ENCODE measurements at places on chromosomes 13 and 19.

DNA sequence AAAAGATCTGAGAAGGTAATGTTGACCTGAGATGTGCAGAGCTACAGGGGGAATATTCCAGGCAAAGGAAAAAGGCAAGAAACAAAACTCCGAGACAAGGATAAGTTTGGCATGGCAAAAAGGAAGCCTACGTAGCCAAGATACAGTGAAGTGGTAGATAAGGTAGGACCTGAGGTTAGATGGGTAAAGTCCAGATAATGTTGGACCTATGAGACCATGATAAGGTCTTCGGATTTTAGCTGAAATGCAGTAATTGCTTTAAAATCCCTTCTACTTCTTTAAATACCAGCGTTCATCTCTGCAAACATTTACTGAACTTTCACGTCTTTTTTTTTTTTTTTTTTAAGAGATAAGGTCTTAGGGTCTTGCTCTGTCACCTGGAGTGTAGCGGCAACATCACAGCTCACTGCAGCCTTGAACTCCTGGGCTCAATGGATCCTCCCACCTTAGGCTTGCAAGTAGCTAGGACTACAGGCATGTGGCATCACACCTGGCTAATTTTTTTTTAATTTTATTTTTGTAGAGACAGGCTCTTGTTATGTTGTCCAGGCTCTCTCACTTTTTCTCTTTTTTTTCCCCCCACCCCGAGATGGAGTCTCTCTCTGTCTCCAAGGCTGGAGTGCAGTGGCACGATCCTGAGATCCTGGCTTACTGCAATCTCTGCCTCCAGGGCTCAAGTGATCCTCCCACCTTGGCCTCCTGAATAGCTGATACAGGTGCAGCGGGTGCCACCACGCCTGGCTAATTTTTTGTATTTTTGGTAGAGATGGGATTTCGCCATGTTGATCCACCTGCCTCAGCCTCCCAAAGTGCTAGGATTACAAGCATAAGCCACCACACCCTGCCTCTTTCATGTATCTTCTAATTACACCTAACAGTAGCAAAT is 4.2 kb upstream of the WBP4 start:
- DNase-seq: no peak

DNA sequence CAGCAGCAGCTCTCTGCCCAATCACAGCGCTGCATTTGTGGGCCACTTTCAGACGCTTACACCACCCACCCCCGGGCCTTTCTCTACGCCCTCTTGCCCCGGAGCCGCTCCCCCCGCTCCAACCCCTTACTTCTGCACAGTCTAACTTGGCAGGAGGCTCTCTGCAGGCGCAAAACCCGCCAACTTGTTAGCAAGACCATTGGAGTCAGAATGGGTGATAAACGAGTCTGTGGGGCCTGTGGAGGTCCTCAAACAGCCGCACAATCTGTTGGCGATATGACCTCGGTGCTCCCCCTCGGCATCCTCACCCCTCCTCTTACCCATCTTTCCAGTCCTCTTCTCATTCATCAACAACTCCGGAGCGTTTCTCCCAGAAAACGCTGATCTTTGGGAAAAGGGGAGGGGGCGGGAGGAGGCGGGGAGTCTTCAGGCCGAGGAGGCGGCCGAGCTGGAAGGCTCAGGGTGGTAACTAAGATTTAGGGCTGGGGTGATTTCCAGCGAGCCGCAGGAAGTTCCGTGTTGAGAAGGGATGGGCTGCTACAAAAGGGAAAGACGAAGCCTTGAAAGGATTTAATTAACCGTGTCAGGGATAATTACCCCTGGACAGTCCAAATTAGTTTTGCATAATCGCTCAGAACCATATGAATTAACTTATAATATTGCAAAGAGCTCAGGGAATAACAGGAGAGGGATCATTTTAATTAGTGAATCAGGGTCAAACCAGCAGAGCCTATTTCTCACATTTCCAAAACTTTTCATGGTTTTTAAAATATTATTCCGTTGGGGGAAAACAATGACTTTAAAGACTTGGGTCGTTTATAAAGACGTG is 4.1 kb downstream of the SOX21 start:
- no peak for DNase-seq

- DNase-seq: no peak
These were observed 6.6 kb downstream of the SSBP4 start for GRCh38 chr19:18425515-18426415.

DNA sequence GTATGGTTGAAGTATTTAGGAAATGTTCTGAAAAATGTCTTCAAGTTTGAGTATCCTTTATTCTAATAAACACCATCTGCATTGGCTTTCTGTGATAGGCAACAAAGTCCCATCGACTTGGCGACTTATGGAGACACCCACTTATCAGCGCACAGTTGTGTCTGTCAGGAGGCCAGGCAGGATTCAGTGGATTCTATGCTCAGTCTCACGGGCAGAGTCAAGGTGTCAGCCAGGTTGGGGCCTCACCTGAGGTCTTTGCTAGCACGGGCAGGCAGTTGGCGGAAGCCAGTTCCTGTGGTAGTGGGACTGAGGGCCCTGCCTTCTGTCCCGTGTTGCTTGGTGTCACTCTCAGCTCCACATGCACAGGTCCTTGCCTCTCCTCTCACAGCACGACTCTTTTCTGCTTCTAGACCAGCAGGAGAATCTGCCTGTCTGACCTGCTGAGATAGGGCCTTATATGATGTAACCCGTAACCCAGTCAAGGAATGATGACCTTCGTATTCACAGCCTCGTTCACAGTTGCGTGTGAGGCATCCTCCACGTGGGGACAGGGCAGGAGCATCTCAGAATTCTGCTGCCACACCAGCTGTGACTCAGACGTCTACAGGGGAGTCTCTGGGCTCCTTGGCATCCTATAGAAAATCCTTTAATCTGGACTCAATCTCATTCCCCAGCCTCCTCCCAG is 10.0 kb downstream of the CUL4A start:
- DNase-seq: no peak

GRCh38 chr13:77079902-77080413 is 53.0 kb upstream of the FBXL3 start:
- DNase-seq: no peak

DNA sequence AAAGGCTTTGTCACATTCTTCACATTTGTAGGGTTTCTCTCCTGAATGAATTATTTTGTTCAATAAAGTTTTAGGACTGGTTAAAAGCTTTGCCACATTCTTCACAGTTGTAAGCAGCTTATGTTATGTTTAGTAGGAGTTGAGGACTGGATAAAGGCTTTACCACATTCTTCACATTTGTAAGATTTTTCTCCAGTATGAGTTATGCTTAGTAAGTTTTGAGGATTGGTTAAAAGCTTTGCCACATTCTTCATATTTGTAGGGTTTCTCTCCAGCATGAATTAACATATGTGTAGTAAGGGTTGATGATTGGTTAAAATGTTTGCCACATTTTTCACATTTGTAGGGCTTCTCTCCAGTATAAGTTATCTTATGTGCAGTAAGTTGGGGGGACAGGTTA is 79.9 kb downstream of the ZNF431 start:
- no peak for DNase-seq

- no peak for DNase-seq
These were observed 417.2 kb downstream of the COG6 start for GRCh38 chr13:40072663-40073120.

DNA sequence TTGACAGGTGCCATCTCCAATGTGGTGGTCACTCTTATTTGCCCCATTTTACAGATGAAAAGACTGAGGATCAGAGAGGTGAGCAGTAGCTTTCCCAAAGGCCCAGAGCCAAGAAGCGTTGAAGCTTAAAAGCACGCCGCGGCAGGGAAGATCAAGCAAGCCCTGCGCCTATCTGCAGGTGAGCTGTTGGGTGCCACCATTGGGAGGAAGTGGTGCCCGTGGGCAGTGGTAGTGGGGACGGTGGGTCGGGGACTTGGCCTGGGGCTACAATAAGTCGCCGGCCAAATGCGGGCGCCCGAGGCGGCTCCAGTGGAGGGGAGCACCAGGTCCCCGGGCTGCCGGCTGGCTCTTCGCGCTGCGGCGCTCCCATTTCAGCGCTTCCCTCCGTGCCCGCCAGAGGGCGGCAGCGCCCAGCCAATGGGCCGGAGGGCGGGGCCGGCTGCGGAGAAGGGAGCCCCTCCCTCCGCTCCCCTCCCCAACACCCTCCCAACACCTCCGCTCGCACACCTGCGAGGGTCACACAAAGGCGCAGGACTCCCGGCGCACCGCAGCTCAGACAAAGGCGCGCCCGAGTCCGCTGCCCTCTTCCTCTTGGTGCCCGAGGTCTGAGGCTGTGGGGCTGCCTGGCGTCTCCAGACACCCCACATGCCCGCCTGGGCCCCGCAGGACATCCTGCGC is 744 bp upstream of the POU2F2 start:
- peak; percentile 88 for DNase-seq

DNA sequence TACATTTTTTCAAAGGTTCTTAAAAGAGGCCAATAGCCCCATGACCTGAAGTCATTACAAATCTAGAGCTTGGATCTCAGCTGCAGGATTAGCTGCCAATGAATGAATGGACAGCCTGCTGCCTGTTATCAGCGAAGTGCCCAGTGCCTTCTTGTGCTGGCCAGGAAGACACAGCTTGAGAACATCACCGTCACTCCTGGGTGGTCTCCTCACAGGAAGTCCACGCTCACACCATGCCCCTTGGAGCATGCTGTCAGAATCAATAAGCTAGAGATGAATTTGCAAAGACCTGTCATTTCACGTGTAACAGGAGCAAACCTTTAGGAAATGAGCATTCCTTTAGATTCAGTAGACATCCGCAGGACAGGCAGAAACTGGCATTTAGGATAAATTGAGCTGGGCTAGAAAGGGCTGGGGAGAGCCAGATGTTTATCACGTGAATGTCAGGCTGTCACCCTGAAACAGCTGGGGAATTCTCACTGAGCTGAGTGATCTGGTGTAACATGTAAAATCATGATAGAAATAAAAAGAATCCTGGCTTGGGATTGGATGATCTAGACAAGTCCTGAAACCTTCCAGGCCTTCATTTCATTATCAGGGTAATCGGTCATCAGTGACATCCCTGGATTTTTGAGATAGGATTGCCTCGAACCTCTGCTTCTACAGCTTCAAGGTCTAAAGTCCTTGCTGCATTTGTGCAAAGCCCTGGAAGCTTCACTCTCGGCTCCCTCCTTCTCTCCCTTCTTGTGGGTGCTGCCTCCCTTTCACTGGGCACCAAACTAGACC is 49.9 kb upstream of the MEDAG start:
- DNase-seq: no peak
